ENCODE measurements at places on chromosomes 6 and 20. TPM values are rescaled to one million over a fixed set of nuclear protein-coding genes. Genes with fewer than 3 reads are reported as not detected.
A peak's percentile ranks its signal among the peaks of the same experiment; 100 is the strongest.

DNA sequence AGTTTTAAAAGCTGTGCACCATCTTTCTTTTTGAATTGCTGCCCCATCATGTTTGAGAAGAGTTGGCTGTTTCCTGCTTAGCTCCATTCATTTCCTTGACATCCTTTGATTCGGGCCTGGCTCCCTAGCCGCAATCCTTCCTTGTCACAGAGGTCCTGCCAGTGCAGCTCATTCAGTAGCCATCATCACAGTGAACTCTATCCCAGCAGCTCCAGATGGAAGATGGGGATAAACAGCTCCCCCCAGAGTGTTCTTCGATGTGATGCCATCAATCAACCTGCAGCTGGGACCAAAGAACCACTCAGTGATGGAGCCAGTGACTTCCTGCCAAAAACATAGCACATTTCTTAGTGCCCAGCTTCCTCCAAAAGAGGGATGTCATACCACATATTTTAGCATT, 158.8 kb downstream of the FRK start:
- no peak for DNase-seq

DNA sequence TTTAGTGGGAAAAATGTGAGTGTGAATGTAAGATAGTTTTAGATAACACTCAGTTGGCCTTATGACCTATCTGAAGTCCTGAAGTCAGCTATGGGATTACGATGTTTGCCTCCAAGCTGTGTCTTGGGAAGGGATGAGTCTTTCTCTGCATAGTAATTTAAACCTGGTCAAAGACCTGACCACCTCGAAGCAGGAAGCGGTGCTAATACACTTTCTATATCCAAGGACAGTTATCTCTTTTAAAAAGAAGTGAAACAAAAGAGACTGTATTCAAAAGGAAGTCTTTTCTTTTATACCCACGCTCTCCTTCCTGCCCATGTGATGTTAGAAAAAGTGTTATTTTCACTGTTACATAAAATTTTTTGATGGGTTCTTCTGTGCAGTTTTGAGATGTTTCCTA, 94.9 kb downstream of the JARID2 start:
- no peak for DNase-seq

- DNase-seq: no peak
Observed at GRCh38 chr6:1208876-1209275, 103.0 kb upstream of the FOXQ1 start.

GRCh38 chr6:92977018-92977417, 442.3 kb downstream of the EPHA7 start:
- no peak for DNase-seq

DNA sequence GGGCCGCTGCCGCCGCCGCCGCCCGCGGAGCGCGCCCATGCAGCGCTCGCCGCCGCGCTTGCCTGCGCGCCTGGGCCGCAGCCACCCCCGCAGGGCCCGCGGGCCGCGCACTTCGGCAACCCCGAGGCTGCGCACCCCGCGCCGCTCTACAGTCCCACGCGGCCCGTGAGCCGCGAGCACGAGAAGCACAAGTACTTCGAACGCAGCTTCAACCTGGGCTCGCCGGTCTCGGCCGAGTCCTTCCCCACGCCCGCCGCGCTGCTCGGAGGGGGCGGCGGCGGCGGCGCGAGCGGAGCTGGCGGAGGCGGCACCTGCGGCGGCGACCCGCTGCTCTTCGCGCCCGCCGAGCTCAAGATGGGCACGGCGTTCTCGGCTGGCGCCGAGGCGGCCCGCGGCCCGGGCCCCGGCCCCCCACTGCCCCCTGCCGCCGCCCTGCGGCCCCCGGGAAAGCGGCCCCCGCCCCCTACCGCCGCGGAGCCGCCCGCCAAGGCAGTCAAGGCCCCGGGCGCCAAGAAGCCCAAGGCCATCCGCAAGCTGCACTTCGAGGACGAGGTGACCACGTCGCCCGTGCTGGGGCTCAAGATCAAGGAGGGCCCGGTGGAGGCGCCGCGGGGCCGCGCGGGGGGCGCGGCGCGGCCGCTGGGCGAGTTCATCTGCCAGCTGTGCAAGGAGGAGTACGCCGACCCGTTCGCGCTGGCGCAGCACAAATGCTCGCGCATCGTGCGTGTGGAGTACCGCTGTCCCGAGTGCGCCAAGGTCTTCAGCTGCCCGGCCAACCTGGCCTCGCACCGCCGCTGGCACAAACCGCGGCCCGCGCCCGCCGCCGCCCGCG, 730 bp downstream of the INSM1 start:
- DNase-seq: peak; percentile 16

- no peak for DNase-seq
Observed at GRCh38 chr6:159107451-159108260, 61.5 kb upstream of the FNDC1 start.

DNA sequence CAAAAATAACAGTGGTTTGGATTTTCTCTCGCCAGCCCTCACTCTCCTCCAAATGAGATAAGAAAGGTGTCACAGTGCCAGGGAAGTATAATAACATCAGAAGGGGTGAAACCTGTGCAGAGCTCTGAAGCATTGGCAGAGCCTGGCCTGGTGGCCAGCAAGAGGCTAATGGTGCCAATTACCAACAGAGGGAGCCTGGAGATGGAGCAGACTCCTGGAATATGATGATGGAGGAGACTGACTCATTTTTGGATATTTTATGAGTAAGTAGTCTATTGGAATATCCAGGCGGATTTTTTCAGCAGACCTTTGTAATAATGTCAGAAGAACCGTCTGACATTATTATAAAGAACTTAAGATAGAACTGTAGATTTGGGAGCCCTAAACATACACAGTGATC, 442.6 kb upstream of the MARCKS start:
- DNase-seq: peak; percentile 9

- DNase-seq: no peak
Observed at GRCh38 chr6:65989676-65990075, 282.6 kb upstream of the EYS start.

GRCh38 chr20:62304331-62305148, 1.7 kb downstream of the ADRM1 start:
- peak; percentile 46 for DNase-seq

- DNase-seq: no peak
Observed at GRCh38 chr6:12208190-12208589, 82.0 kb upstream of the EDN1 start.

GRCh38 chr20:62595491-62595890, 46.8 kb upstream of the SLCO4A1 start:
- peak; percentile 66 for DNase-seq

GRCh38 chr20:54468082-54468481, 7.3 kb upstream of the DOK5 start:
- no peak for DNase-seq

- DNase-seq: no peak
Observed at GRCh38 chr6:110705543-110705942, 109.7 kb downstream of the CDK19 start.

GRCh38 chr6:100622907-100623692, 158.4 kb upstream of the SIM1 start:
- DNase-seq: no peak

DNA sequence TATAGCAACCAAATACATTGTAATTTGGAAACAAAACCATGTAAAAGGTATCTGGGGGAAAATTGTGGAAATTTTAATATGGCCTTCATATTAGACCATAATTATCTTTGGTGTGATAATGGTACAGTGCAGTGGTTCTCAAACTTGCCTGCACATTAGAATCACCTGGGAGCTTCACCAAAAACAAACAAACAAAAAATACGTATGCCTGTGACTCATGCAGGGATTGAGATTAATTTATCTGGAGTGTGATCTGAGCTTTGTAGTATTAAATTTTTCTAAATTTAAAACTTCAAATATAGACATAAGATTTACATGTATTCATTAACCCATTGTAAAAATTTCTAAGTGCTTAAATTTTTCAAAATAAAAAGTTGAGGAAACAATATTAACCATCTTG, 31.5 kb downstream of the ARHGAP18 start:
- DNase-seq: no peak

GRCh38 chr20:19615629-19616028, 142.4 kb upstream of the RIN2 start:
- no peak for DNase-seq

- no peak for DNase-seq
Observed at GRCh38 chr6:57224769-57225515, 2.8 kb upstream of the RAB23 start.

GRCh38 chr6:138577151-138577915, 78.0 kb upstream of the NHSL1 start:
- no peak for DNase-seq

ACSS2 gene
- 19.8 TPM for polyA plus RNA-seq

POPDC3 gene
- polyA plus RNA-seq: 21.9 TPM

FOXC1 gene
- 3.3 TPM for polyA plus RNA-seq

PDE7B gene
- 6.3 TPM for polyA plus RNA-seq

SDHAF4 gene
- 8.5 TPM for polyA plus RNA-seq

PERP gene
- 53.2 TPM for polyA plus RNA-seq

HAO1 gene
- not detected for polyA plus RNA-seq
